ENCODE measurements at places on chromosomes 3 and 15. TPM values are rescaled to one million over a fixed set of nuclear protein-coding genes. Genes with fewer than 3 reads are reported as not detected.

- DNase-seq: no peak
Observed at GRCh38 chr3:194925614-194926013, 239.9 kb downstream of the FAM43A start.

- no peak for DNase-seq
Observed at GRCh38 chr3:145266368-145266767, 894.6 kb downstream of the PLOD2 start.

DNA sequence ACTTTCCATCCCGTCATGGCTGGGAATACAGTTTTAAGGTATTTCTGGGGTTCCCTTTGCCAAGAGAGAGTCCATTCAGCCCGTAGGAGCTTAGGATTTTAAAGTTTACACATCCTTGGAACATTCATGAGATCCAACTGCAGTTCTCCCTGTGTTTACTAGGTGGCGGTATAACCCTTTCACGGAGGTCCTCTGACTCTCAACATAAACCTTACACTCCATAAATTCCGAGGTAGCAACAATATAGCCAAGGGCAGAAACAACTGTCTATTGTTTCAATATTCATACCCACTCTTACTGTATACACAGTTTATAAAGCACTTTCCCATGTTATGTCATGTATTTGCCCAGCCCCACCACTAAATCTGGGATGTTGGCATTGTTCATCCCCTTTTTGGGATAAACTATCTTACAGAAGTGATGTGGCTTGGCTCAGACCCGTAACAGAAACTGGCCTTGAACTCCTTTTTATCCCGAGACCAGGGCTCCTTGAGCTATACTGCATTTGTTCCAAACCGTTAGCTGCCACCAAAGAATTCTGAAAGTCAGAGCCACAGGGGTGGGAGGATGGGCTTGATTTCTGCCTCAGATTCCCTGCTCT lies 69.2 kb upstream of the COL6A5 start:
- no peak for DNase-seq

DNA sequence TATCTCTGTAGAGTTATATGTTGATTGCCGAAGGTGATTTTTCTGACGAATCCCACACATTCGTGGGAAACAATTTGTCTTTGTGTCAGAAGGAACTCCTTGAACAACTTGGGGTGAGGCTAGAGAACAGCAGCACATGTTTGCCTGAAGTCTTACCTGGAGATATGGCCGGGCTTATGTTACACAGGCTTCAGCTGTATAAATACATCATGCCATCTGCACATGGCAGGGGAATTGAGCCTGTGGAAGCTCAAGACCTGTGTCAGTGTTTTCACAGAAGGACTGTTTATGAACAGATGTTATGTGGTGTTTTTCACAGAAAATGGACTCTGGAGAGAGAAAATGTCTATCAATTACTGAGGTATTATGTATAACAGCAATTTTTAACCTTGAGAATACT lies 203.6 kb upstream of the MDFIC2 start:
- no peak for DNase-seq

- DNase-seq: no peak
Observed at GRCh38 chr3:167843886-167844285, 108.4 kb downstream of the SERPINI1 start.

FOXB1 gene
- not detected for total RNA-seq

- no peak for DNase-seq
Observed at GRCh38 chr3:124512881-124513609, 217.2 kb upstream of the UMPS start.

HRH1 gene
- 3.5 TPM for total RNA-seq

DNA sequence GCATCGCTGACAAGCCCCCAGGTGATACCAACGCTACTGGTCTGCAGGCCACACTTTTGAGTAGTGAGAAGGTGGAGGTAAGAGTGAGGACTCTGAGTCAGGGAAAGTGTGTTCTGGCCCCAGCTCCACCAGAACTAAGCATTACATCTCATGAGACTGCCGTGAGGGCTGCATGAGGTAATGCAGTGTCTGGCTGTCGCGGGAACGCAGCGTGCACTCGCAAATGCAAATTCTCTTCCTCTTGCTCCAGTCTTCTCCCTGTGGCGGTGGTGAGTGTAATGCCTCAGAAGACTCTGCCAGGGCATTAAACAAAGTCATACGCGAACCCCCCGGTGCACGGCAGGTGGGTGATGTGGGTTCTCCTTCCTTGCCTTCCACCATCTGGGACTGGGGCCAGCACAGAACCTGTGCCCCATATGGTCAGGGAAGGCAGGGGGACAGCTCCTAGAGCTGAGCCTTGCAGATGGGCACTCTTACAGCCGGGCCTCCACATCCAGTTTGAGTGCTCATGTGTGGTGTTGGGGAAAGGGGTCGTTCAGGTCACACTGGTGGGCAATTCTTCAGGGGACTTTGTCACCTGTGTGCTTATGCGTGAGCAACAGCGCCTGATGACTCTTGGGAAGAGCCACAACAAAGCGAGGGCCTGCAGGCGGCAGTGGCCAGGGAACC lies 175.8 kb downstream of the XXYLT1 start:
- DNase-seq: peak; percentile 4

GRCh38 chr3:117955196-117955595 lies 1079.5 kb downstream of the IGSF11 start:
- DNase-seq: no peak

- DNase-seq: no peak
Observed at GRCh38 chr15:70561885-70562284, 201.5 kb downstream of the UACA start.

TPRG1 gene
- total RNA-seq: 5.2 TPM

FBN1 gene
- total RNA-seq: 110 TPM

- DNase-seq: no peak
Observed at GRCh38 chr15:67322481-67322880, 67.9 kb downstream of the IQCH start.

- DNase-seq: no peak
Observed at GRCh38 chr15:99823346-99823745, 90.1 kb upstream of the LYSMD4 start.

- no peak for DNase-seq
Observed at GRCh38 chr3:118267588-118267987, 767.1 kb downstream of the IGSF11 start.

PRR23E gene
- not detected for total RNA-seq

C15orf62 gene
- 0.32 TPM for total RNA-seq

GRCh38 chr3:39474126-39474515 lies 6.6 kb downstream of the MOBP start:
- DNase-seq: no peak

DNA sequence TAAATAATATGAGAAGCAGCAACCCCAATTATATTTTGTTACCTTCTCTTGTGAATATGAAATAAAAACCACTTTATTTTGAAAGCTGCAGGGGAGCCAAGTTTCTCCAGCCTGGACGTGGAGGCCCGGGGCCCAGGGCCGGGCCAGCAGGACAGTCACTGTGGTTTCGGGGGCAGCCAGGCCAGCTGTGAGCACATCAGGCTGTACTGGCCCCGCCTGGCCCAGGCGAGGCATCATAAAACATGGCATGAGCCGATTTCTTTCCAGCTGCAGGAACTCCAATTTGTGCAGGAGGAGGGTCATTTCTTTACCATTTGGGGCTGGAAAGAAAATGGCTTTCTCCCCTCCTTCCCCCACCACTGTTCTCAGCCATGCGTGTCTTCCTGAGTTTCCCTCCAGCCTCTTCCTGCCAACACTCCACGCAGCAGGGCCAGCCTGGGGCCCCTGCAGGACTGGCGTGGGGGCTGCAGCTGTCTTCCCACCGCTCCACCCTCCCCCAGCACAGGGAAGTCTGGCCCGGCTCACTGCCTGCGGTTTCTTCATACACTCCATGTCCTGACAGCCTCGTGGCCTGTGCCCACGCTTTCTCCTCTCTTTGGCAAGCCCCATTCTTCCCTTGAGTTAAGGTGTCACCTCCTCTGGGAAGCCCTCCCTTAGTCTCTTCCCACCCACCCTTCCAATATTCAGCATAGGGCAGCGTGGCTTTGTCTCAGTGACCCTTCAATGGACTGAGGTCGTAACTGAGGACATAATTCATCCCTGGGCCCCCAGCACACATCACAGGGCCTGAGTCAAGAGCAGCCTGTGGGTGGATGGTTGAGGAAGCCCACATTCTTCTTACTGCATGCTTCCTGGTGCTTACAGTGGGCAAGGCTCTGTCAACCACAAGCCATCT lies 135.8 kb downstream of the CHSY1 start:
- DNase-seq: peak; percentile 62

- no peak for DNase-seq
Observed at GRCh38 chr3:128503164-128503651, 10.2 kb upstream of the GATA2 start.

DNA sequence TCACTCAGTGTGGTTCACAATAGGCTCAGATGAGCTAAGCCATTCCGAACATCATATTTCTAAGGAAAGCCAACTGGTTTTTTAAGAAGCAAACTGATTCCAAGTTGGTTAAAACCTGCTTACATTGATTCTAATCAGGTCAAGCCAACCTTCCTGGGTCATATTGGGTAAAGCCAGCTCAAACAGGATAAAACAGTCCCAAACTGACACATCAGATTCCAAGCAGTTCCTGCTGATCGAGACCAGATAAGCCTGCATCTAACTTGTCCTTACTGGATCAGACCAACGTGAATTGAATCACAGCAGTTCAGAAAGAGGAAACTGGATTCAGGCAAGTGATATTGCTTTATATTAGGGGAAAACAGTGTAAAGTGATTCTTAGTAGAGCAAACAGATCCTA lies 18.6 kb upstream of the THSD4 start:
- DNase-seq: no peak

PARP15 gene
- total RNA-seq: 1.6 TPM

DNA sequence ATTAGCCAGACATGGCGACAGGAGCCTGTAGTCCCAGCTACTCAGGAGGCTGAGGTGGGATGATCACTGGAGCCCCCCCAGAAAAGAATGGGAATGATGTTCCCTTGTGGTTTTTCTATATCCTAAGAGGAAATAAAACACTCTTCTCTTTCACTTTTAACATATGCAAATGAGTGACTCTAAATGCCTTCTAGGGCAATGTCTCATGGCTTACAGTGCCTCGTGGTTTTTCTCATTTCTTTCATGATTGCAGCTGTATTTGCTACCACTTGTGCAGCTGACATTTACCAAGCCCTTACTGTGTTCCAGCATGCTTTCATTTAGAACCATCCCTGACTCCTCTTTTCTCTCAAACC lies 26.4 kb downstream of the STOML1 start:
- DNase-seq: no peak

GRCh38 chr15:63858881-63859280 lies 25.1 kb upstream of the HERC1 start:
- no peak for DNase-seq

DNA sequence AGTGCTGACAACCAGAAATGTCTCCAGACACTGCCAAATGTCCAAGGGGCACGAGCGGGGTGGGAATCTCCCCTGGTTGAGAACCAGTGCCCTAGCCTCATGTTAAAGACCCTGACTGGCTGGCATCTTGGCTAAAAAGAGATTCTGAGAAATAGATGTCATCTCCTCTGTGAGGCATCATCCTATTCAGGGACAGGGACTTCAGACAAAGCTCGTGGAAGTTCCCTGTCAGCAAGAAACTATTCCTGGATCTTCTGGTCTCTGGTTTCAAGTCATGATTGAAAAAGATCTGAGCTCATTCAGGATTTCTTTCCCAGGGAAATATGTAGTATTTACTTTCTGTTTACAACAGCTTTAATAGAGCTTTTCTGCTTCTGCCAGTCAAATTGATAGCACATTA lies 10.8 kb downstream of the WDR5B start:
- DNase-seq: no peak

Data from left cardiac atrium (tissue), 4 donors.